ENCODE measurements at places on chromosomes 5 and 9.

DNA sequence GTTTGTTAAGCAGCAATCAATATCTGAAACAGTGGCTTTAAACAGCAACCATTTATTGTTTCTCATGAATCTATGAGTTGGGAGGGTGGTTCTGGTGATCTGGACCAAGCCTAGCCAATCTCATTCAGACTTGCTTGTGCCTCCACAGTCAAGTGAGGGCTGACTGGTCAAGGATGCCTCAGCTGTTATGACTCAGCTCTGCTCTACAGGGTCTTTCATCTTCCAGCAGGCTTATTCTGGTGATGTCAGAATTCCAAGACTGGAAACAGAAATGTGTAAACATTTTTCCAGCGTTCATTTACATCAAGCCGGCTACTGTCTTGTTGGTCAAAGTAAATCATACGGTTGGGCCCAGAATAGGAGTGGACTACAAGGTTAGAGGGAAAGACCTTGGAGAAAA lies 2.5 kb upstream of the PIP5K1B start:
- DNase-seq: no peak

GRCh38 chr9:107872457-107873192 lies 383.1 kb upstream of the KLF4 start:
- no peak for DNase-seq

DNA sequence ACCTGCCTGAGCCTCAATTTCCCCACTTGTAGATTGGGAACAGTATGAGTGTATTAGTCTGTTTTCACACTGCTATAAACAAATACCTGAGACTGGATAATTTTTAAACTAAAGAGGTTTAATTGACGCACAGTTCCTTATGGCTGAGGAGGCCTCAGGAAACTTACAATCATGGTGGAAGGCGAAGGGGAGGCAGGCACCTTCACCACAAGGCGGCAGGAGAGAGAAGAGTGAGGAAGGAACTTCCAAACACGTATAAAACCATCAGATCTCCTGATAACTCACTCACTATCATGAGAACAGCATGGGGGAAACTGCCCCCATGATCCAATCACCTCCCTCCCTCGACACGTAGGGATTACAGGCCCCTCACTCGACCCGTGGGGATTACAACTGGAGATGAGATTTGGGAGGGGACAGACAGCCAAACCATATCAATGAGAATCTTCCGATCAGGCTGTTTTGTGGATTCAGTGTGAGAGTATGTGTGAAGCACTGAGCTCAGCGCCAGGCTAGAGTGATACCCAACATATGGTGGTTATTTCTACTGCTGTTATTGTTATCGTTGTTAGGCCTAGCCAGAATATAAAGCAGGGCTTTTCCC lies 14.6 kb upstream of the LMX1B start:
- DNase-seq: no peak

DNA sequence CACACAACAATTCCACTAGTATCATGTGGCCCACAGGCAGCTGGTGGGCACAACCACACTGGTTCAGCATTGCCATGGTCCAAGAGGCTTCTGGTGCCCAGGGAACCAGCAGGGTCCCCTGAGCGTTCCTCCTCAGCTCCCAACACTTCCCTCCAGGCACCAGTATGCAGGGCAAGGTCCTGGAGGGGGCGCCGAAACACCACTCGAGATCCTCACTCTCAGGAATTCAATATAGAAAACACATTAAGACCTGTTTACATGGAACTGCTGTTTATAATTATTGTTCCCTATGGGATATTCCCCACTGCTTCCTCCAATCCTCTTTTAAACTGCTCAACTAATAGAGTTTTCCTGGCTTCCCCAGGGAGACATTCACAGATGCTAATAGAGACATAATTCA lies 91.9 kb upstream of the GABRP start:
- no peak for DNase-seq

GRCh38 chr5:97836816-97837215 lies 653.8 kb upstream of the RIOK2 start:
- no peak for DNase-seq

DNA sequence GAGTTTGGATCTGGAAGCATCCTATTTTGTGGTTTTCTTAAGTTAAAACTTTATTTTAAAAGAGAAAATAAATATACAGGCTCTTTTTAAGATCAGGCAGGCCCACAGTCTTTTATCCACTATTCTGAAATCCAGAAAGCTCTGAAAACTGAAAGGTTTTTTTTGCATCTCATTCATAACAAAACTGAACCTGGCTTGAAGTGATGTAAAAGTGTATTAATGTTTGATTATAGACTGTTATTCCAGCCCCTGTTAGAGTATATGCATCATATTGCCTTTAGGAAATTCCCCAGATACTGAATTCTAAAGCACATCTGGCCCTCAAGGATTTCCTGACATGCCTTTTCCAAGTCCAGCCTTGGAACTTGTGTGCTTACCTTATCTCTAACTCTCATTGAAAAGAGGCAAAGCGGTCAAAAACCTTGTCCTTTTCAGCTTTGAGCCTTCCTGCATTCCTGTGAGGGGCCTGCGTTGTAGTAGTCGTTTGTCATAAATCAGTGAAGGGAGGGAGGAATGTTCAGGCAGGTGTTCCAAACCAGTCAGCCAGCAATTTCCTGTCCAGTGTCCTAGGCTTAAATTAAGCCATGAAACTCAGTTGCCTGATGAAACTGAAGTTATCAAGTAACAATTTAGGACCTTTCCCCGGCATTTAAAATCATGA lies 110.4 kb downstream of the TLE4 start:
- no peak for DNase-seq

DNA sequence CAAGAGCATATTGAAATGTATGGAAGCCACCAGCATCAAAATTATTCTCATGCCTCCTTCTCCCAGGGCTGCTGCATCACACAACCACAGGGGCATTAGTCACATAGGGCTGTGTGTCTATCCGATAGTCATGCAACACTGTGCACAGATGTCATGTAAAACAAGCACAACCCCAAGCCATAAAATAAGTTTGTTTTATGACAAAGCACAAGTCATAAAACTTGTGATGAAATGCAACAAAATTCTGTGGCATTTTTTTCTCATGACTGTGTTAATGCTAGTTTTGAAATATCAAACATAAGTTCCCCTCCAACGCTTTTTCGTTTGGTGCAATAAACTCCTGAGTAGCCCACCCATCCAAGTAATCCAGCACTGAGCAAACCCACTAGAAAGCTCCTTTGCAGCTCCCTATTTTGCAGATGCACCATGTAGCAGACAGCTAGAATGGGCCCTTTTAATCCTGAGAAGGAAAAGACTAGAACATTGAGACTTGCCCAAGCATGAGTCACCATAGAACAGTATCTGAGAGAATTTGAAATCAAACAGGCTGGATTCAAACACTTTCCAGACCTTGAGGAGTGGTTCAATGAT lies 93.3 kb upstream of the ZNF366 start:
- no peak for DNase-seq

DNA sequence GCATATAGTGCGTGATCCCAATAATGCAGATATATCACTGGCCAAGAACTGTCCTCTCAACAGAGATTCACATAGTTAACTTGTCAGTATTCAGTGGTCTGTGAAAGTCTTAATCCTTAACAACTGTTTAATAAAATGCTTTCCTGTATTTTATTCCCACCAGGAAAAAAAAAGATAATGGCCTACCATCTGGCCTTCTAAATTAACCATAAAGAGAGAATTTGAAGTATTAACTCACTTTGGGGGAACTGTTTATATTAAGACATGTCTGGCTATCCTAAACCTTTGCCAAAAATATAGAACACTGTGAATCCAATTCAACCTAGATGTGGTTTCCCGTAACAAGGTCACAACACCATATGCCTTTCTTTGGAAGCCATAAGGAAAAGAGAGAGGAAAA lies 818 bp upstream of the FREM1 start:
- no peak for DNase-seq
